Natural killer cell (primary cell): ENCODE measurements at places on chromosomes 11 and 22. TPM values are rescaled to one million over a fixed set of nuclear protein-coding genes. Genes with fewer than 3 reads are reported as not detected.

The OR8B12 gene
- not detected for total RNA-seq

The KCNJ5 gene
- 0.09 TPM for total RNA-seq

The FOLH1 gene
- not detected for total RNA-seq

The ACRV1 gene
- not detected for total RNA-seq

GRCh38 chr11:17443000-17443399 is 33.6 kb downstream of the ABCC8 start:
- H3K27ac ChIP-seq: no peak overlapping the region
- no peak overlapping the region for H3K4me3 ChIP-seq
- no peaks in the 10 kb centered on the region for H3K4me1 ChIP-seq
- DNase-seq: no peak

GRCh38 chr11:79026803-79027445 is 413.9 kb downstream of the TENM4 start:
- no peaks in the 10 kb centered on the region for H3K4me1 ChIP-seq
- no peak overlapping the region for H3K4me3 ChIP-seq
- H3K36me3 ChIP-seq: no peaks in the 10 kb centered on the region
- no peak for DNase-seq
- H3K27ac ChIP-seq: no peak overlapping the region

GRCh38 chr11:36278531-36279282 is 10.5 kb downstream of the COMMD9 start:
- peaks cover 44% of the 10 kb centered on the region for H3K36me3 ChIP-seq
- no peak overlapping the region for H3K4me3 ChIP-seq
- DNase-seq: no peak
- H3K4me1 ChIP-seq: no peaks in the 10 kb centered on the region
- no peak overlapping the region for H3K27ac ChIP-seq

- H3K27me3 ChIP-seq: no peaks in the 10 kb centered on the region
- no peak overlapping the region for H3K27ac ChIP-seq
- no peak overlapping the region for H3K4me3 ChIP-seq
- H3K4me1 ChIP-seq: no peaks in the 10 kb centered on the region
- no peak for DNase-seq
These were observed 99.2 kb upstream of the RASSF10 start for GRCh38 chr11:12909879-12910278.
